LNCaP clone FGC (cell line): ENCODE measurements at places on chromosomes 4 and X.

DNA sequence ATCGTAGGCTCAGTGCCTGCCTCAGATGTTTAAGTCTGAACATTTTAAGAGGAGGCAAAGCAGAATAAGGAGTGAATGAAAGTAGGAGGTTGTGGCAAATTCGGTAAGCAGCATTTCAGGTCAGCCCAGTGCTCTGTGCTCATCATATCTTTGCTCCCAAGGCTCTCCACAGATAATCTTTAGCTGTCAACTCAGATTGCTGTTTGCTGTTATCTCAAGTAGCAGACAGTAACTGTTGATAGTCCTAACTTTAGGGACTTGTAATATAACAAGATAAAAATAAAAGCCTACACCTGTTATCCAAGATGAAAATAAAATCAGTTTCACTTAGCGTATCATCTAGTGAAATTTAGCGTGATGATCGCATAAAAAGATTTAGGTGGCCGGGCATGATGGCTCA lies 18.6 kb upstream of the CLTRN start:
- no peak for DNase-seq

GRCh38 chrX:66018585-66019309 lies 21.1 kb downstream of the VSIG4 start:
- DNase-seq, result no peak

DNA sequence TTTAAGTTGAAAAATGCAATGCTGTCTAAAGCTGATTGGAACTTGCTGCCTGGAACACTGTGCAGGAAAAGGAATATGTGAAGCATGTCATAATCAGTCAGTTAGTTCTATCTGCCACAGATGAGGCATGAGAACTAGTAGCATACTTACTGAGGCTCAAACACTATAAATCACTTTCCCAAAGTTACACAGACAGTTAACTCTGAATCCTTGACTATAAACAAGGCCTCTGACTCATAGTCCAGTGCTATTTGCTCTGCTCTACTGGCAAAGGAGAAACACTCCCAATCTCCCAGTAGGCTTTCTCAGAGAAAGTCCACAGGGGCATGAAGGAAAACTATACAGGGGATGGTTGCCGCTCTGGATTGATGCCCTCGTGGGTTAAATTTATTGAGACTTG lies 2078.4 kb upstream of the TENM3 start:
- DNase-seq, result no peak

DNA sequence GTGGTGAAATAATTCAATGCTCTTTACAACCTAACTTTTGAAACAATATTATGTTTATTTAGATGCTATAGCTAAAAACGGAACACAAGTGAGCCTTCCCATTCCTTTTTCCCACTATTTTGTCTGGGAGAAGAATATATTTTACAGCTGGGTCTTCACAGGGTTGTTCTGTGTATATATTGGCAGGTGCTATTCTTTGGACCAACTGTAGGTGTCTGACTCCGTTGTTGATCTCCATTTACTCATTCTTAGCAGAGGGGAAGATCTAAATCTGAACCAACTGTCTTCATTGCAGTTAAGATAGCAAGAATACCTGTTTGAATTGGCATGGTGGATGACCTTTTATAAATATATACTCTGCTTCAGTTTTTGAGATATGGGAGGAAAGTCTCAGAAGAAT lies 257.4 kb downstream of the CFAP299 start:
- no peak for DNase-seq

DNA sequence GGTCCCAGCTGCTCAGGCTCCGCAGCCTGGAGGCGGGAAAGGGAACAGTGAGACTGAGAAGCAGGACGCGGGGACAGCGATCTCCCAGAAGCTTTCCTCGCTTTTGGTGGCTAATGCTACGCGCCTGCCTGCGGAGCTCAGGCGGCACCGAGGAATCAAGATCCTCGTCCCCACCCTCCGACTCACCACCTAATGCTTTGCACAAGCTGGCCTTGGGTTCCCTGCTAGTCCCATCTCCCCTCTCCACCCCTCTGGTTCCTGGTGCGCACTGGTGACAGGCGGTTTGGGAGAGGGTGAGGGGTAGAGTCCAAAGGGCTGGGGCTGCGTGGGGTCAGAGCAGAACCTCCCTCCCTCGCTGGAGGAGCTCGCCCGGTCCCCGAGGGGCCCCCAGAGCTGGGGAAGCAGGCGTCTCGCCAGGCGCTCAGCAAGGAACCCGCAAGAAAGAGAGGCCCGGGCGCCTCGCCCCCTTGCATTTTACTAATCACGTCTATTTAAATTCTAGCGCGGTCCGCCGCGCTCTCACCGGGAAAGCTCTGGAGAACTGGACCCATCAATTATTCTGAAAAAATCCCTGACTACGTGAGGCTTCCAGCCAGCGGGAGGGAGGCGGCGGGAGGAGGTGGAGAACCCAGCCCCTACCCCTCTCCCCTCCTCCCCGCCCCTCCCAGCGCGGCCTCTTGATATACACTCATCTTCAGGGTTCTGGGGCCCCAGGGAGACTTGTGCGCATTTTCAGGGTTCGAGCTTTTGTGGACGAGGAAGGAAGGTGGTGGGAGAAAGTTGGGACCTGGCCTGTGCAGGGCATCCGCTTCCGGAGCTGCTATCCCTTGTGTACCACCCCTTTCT lies 9.1 kb downstream of the POU4F2 start:
- DNase-seq, result no peak

DNA sequence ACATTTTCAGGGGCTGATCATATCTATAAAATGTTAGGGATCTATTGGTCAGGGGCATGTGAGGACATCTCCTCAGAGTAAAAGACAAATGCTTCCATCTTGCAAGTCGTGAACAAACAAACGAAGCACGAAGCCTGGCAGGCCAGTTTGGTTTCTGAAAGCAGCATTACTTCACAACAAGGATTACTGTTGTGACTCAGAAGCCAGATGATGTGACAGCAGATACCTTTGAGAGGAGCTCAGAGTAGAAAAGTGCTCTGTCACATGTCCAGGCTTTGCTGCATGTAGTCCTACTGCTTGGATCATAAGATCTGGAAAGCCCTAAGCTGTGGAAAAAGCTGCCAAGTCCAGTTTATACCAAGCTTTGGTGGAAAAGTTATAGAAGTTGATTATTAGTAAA lies 1827.2 kb downstream of the ARAP2 start:
- DNase-seq, result no peak

DNA sequence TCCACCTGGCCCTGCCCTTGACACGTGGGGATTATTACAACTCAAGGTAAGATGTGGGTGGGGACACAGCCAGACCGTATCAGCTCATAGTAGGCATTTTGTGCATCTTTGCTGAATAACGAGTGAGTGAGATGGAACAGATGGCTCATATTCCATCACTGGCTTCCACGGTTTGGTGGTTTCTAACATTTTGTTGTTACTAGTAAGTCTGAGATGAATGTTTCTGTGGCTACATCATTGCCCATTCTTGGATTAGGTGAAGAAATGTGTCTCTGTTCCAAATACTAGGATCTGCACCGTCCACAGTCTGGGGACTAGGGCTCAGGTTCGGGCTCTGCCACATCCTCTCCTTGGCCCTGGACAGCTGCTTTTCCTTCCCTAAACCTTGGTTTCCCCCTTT lies 3.6 kb downstream of the ABLIM2 start:
- no peak for DNase-seq

GRCh38 chr4:110675426-110675825 lies 52.5 kb upstream of the PITX2 start:
- no peak for DNase-seq

DNA sequence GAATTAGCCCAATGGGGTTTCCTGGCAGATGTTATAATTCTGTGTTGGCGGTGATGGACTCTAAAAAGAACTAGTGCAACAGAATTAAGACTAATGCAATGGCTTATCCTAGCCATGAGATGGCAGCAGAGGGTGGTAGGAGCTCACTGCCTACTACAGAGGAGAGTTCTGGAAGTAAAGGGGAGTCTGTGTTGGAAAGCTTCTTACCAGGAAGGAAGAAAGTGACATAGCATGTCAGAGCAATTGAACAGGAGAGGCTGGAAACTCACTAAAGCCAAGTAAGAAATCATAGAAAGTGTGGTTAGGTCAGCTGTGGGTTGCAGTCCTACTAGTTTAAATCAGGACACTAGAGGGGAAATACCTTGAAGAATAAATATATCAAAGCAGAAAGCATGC lies 6.3 kb upstream of the TRPC5OS start:
- DNase-seq, result no peak

- no peak for DNase-seq
Observed at GRCh38 chr4:110754716-110755115, 131.8 kb upstream of the PITX2 start.

- DNase-seq, result no peak
Observed at GRCh38 chr4:179530958-179531357, 2088.7 kb upstream of the AGA start.

DNA sequence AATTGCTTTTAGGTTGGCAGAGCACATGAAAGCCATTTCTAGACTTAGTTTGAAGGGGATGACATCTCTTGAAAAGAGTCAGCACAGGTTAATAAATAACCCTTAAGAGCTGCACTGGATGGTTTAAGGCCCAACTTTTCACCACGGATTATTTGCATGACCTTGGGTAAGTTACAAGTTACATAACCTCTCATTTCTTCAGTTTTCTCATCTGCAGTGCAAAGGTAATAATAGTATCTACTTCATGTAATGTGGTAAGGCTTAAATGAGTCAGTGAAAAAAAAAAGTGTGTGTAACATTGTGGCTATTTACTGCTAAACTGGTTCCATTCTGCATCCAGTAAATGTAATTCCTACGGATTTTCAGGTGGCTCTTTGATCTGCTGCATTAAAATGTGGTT lies 715.8 kb downstream of the CCSER1 start:
- DNase-seq, result no peak

- DNase-seq, result no peak
Observed at GRCh38 chr4:148415500-148415899, 26.7 kb downstream of the NR3C2 start.

GRCh38 chrX:45007598-45007997 lies 134.6 kb downstream of the KDM6A start:
- no peak for DNase-seq

GRCh38 chrX:11757719-11758399 lies at the start of gene MSL3:
MSL3 (plus strand) TSS chrX:11758237; CDS start chrX:11758264, 27 bp downstream.
- DNase-seq, result no peak

GRCh38 chrX:100677611-100678181 lies 33.7 kb downstream of the SRPX2 start:
- no peak for DNase-seq

DNA sequence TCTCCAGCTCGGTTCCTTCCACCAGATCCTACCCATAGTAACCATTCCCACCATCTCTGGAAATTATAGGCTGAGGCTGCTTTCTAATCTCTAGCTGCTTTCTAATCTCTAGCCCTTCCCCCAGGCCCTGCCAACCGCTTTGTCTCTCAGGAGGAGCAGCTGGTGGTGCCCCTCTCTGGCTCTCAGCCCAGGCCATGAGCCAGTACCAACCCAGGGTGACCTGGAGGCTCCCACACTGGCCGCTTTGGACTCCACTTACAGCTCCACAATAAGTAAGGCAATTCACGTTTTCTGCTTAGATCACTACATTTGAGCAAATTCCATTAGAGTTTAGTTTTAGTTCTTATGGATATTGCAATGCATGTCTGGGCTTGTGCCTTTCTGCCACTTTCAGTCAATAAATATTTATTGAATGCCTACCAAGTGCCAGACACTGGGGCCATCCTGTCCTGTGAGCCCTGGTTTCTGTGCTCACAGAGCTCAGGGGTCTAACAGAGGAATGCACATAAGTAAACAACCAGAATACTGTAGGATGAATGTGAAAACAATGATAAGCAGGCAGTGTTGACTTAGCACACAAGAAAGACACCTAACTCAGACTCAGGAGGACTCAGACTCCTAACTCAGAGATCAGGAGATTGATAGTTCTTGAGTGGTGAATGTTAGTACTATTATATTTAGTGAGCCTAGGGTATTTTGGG lies 38.9 kb downstream of the SMC1A start:
- DNase-seq, result no peak

DNA sequence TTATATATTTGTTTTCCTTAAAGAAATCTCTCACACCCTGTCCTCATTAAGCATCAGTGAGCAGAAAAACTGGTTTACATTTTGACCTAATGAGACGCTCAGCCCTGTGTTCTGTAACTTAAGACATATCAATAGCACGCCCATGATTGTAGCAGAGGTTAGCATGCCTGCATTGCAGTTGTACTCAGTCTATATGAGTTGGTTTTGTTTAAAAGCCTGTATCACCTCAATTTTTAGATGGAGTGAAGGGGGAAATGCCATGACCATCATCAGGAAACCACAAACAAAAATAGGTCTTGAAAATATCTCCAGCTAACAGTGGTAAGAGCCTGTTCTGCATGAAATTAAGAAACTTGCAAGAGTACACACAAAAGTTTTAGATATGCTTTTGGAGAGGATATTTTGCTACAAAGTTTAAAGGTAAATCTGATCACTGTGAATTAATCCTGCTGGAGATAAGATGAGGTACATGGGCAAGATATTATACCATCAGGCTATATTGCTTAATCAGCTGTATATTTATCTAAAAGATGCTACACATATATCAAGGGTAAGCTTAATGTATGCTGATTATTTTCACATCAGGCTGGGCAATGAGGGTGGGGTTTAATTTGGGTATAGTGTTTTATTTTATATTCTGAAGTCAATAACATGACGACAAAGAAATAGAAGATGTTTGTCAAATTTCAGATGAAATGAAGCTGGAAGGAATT lies 13.1 kb upstream of the COQ2 start:
- DNase-seq, result no peak

GRCh38 chr4:76339364-76339763 lies 32.8 kb downstream of the STBD1 start:
- DNase-seq, result no peak

GRCh38 chr4:14636563-14636962 lies 365.7 kb upstream of the CPEB2 start:
- no peak for DNase-seq

DNA sequence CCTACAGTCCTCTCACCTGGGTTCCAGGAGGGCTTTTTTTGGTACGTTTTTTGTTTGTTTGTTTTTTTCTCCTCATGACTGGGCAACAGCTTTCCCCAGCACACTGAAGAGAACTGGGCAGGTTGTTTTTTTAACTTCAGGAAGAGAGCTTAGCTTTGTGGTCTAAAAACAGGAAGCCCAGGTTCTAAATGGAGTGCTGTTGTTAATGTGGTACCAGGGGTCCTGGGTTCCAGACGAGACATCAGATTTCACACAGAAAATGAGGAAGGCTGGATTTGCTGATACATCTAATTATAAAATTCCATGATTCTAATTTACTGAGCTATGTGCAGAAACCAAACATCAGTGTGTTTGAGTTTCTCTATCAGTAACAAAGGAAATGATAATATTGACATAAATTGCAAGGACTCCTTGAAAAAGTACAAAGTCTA lies 4.2 kb downstream of the MYOZ2 start:
- no peak for DNase-seq

DNA sequence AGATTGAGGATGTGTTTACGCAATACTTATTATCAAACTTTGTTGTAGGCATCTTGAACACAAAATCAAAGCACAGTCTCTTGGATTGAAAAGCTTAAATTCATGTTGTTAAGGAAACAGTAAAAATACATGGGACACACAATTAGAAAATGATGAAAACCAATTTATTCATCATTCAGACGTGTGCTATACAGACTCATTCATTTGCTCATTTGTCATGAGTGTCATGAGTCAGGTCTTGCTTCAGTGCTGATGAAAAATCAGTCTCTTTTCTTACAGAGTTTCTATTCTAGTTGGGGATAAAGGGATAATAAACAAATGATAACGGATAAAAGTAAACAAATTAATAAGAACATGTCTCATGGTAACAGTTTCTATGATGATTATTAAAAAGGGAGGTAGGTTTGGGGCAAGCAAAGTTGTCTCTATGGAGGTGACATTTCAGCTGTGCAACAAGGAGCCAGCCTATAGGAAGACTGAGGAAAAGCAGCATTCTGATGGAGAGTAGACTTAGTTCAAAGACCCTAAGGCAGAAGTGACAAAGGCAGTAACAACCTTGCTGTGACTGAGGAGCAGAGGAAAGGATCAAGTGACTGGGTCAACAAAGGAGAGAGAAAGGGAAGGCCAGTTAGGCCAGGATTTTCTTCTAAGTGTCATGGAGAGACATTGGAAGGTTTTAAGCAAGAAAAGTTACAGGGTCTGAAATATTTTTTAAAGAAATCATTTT lies 224.0 kb upstream of the HHIP start:
- DNase-seq, result no peak
